Spinal cord (tissue), 10 donors: ENCODE measurements at places on chromosomes 12 and 14.

- H3K36me3 ChIP-seq: no peaks in the 10 kb centered on the region
- no peak overlapping the region for H3K4me3 ChIP-seq
- no peaks in the 10 kb centered on the region for H3K27me3 ChIP-seq
- no peaks in the 10 kb centered on the region for H3K4me1 ChIP-seq
These were observed 47.1 kb upstream of the ADAMTS20 start for GRCh38 chr12:43599066-43599465.

- H3K4me1 ChIP-seq: peaks cover 33% of the 10 kb centered on the region
- H3K27ac ChIP-seq: peak overlapping the region; percentile 52
- H3K4me3 ChIP-seq: no peak overlapping the region
- H3K36me3 ChIP-seq: no peaks in the 10 kb centered on the region
- DNase-seq: no peak
These were observed 79.2 kb downstream of the B4GALNT3 start for GRCh38 chr12:538731-539539.

DNA sequence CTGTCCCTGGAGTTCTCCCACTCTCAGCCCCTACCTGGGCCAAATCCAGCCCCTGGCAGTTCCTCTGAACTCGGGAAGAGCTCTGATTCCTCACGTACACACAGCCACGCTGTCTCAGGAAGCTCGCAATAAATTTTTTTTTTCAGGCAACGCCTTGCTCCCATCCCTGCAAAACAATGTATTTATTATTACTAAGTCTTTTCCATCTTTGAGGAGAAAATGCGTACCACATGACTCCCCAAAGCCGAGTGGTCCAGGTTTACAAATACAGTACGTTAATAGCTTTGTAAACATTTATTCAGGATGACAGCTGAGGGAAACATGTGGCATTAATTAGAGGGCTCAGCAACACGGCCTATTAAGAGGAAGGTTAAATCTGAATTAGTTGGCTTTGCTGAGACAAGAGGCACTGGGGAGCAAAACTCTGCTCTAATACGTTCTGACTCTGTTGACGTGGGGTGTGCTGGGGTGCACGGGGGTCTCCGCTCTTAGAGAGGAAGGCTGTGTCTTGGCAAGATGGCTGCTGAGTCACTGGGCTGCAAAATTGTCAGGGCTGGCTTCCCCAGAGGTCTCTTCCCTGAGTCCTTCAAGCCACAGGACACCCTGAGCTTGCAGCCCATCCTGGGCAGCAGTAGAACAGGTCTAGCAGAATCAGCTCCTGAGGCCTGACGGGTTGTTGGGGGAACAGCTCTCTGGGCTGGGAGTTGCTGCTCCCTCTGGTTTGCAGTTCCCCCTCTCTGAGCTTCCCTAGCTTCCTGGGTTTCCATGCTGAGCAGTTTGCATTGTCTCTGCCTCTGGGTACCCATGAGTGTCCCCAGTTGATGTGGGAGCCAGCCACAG lies 185.2 kb upstream of the TBX3 start:
- no peaks in the 10 kb centered on the region for H3K36me3 ChIP-seq
- no peak for DNase-seq
- H3K4me1 ChIP-seq: peaks cover 4% of the 10 kb centered on the region
- H3K4me3 ChIP-seq: no peak overlapping the region
- peak overlapping the region; percentile 67 for H3K27ac ChIP-seq

GRCh38 chr14:55864890-55865655 lies 253.1 kb upstream of the PELI2 start:
- H3K27ac ChIP-seq: no peak overlapping the region
- H3K4me3 ChIP-seq: no peak overlapping the region
- H3K36me3 ChIP-seq: no peaks in the 10 kb centered on the region

- no peak overlapping the region for H3K4me3 ChIP-seq
- H3K27me3 ChIP-seq: no peaks in the 10 kb centered on the region
- H3K4me1 ChIP-seq: no peaks in the 10 kb centered on the region
- peaks cover 16% of the 10 kb centered on the region for H3K36me3 ChIP-seq
These were observed 57.3 kb downstream of the ACACB start for GRCh38 chr12:109173443-109174240.

DNA sequence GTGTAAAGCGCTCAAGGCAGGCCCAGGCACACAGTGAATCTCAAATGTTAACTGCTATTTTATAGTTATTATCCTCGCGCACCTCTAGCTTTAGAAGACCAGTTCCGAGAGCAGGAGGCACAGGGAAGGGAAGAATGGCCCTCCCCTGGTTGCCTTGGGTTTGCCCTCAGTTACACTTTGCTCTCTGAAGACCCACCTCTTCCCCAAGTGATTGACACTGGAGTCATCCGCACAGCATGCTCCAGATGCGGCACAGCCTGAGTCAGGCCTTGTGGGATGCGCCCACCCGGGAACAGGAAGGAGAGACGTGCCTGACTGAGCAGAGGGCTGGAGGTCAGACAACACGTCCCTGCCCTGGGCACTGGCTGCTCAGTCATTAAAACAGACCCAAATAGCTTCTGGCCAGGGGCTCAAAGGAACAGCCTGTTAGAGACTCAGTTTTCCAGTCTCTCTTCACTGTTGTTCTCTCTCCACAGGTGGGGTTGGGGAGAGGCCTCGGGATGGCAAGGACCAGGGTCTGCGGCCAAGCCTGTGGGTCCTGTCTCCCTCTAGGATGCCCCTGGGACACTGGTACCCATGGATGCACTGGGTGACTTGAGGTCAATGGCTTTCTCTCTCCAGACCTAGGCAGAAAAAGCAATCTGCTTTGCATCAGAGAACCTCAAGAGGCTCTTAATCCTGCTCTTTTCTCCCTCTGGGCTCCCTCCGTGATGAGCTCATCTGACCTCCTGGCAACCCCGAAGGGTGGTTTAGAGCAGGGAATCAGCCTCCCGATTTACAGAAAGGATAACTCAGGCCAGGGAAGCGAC lies 13.6 kb upstream of the MLXIP start:
- H3K4me1 ChIP-seq: peaks cover 36% of the 10 kb centered on the region
- no peak overlapping the region for H3K27ac ChIP-seq
- peaks cover 16% of the 10 kb centered on the region for H3K36me3 ChIP-seq
- DNase-seq: no peak
- no peaks in the 10 kb centered on the region for H3K27me3 ChIP-seq
- H3K4me3 ChIP-seq: no peak overlapping the region

DNA sequence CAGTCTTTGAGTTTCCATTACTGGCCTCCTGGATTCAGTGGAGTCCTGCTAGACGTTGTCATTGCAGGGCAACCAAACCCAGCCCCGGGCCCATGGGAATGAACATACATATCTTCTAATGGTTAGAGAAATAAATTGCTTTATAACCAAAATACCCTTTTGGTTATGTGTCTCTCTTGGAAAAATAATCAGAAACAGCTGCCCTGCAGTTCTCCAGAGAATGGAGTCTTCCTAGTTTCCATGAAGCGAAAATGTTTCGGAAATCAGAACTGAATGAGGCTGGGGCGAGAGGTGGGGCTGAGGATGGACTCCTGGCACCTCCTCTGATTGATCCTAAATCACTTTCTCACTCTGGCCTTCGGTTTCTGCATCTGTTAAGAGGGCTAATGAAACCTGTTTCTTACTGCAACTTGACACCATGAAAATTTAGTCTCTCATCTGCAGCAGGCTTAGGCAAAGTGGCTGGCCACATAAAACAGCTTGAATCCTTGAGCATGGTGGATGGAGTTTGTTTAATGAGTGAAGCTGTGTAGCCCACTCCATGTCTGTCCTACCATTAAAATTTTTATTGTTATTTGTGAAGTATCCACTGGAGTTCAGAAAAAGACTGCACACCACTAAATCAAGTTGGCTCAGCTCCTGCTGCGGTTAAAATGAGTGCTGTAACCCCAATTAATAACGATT lies 198.9 kb downstream of the CACNA1C start:
- H3K36me3 ChIP-seq: no peaks in the 10 kb centered on the region
- H3K4me1 ChIP-seq: peaks cover 10% of the 10 kb centered on the region
- H3K27me3 ChIP-seq: no peaks in the 10 kb centered on the region
- DNase-seq: no peak

GRCh38 chr14:92748259-92749016 lies at the start of gene LGMN:
Gene LGMN (minus strand): TSS chr14:92748627. CDS start chr14:92732786, 15,841 bp downstream.
- no peaks in the 10 kb centered on the region for H3K36me3 ChIP-seq
- no peaks in the 10 kb centered on the region for H3K27me3 ChIP-seq
- DNase-seq: peak; percentile 79
- peaks cover 8% of the 10 kb centered on the region for H3K4me1 ChIP-seq
- H3K4me3 ChIP-seq: peak within 1 kb of the TSS; percentile 74
